ENCODE measurements at places on chromosomes 3 and 15.

GRCh38 chr3:117793622-117794265 is 1084.2 kb downstream of the TUSC7 start:
- DNase-seq = no peak

GRCh38 chr3:13072239-13072599 is 1.0 kb downstream of the IQSEC1 start:
- DNase-seq = no peak

GRCh38 chr15:55661428-55661827 is 73.3 kb upstream of the PYGO1 start:
- DNase-seq = peak; percentile 25

DNA sequence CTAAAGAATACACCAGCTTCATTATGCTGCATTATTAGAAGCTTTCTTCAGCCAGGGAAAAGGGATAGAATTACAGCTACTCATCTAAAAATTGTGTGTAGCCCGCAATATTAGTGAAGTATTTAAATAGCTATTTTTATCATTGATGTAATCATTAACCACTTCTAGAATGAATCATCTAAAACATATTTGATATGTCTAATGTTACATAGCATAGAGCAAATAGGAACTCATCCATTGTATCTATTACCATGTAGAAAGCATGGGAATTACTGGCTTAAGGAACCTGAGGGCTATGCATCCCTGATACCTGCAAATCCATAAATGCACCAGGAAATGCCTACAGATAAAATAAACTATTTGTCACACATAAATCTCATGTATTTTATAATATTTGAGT is 54.5 kb upstream of the VGLL3 start:
- DNase-seq = no peak

DNA sequence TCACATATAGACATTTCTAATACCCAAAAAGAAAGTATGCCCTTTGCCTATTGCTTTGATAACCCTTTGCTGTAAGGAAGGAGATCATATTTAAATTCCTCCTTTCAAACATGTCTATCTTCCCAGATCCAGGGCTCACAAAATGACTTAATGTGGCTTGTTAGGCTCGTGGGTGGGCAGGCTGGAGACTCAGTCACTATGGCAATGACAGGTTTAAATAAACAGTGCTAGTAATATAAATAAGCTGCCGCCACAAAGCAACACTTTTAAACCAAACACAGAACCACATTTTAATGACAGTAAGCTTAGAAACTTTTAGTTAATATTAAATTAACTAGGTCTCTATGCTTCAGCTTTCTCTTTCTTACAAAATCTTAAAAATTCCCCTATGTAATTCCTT is 616.0 kb upstream of the NAALADL2 start:
- no peak for DNase-seq

DNA sequence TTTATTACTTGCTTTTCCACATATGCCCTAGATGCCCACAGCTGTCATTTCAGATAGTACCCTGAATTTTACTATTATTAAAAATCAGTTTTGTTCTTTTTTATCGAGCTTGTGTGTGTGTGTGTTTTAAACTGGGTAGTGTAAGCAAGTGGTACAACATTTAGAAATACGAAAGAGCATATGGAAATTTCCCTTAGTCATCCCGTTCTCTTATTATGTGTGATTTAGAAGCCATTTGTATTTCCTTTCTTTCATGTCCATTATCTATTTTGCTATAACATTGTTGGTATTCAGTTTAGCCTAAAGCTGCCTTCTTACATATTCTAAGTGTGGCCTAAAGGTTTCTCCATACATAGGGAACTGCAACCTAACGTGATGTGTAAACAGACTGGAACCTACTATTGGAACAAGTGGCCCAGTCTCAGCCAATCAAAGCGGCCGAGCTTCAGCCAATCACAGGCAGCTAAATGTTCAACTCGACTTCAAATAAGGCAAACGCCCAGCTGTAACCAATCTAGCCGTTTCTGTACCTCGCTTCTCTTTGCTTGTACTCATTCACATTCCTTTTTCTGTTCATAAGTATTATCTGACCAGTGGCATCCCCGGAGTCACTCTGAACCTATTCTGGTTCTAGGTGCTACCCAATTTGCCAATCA is 14.7 kb upstream of the SYN2 start:
- no peak for DNase-seq
